ENCODE measurements at places on chromosomes 3 and 15.

DNA sequence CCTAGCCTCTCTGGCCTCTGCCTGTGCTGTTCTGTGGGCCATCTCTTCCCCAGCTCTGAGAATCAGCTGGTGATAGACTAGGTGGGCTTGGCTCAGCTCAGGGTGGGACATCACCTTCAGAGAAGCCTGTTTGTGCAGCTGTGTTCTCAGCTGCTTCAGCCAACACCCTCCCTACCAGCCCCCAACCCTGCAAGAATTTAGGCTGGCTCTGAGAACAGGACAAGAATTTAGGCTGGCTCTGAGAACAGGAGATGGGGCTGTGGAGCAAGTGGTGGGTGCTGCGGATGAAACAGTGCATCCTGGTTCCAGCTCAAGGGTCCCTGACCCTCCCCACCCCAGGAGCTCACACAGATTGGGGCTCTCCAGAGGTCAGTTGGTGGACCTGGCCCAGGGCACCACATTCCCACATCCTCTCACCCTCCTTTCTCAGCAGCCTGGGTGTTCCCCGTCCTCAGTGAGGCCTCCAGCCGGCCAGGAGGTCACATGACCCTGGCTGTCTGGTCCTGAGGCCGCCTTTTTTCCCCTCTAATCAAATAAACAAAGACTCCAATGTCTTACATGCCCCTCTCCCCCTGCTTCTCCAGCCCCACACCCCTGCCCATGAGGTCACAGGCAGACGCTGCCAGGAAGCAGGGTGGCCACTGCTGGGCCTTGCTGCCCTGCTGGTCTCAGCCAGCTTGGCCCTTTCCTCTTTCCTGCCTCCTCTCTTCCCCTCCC is 14.9 kb downstream of the PLEKHO2 start:
- no peak for DNase-seq

GRCh38 chr3:18127174-18127858 is 297.8 kb downstream of the SATB1 start:
- no peak for DNase-seq

- no peak for DNase-seq
These were observed 20.0 kb downstream of the ATP2B2 start for GRCh38 chr3:10485380-10485779.

DNA sequence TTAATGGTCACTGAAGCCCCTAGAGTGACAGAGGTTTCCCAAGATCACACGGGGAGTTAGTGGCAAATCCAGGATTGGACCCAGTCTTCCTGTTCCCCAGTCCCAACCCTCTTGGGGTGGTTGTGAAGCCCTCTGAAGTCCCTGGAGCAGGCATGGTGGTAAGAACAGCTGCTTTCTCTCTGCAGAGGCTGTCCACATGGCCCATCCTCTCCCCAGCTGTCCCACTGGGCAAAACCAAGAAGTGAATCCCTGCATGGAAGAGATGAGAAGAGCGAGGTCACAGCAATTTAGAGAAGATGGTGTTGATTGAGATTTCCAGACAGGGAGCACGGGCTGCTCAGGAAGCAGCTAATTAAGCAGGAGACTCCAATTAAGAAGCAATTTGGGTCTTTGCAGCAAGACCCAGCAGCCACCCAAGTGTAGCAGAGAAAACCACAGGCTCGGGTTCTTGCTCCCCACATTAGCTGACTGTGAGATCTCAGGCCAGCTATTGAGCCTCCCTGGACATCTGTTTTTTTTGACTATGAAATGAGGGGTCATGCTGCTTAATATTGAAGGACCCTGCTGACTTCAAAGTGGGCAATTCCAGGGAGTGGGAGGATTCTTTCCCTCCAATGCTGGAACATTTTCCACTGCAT is 14.8 kb upstream of the HDAC11 start:
- DNase-seq, result no peak

DNA sequence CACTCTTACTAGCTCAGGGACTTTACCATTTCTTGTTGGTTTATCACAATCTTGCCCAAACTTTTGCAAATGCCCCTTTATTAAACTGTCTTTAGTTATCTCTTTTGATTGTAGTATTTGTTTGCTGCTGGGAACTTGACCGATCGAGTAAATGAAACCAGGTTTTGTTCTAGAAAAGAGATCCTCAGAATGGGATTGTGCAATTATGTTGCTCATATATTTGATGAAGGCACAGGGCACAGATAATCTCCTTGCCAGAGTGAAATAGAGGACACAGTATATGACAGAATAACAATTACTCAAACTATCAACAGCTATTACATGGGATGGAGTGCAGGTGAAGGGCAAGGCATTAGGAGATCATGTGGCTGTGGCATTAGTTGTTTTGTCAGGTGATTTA is 216.6 kb upstream of the RASGRP1 start:
- no peak for DNase-seq

DNA sequence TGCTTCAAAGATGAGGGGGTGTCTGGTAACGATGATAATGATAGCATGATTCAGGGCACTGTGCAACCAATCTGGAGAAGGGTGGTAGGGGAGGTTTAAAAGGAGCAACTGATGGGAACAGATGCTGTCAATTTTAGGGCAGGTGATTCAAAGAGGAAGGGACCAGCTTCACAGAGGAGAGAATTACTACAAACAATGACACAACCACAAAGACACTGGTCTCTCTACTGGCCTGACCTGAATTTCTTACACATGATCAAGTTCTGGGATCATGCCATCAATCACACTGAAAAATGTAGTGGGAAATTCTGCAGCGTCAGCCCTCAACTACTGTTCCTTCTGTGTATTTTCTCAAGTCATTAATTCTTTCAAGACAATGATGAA is 2.6 kb upstream of the CDV3 start:
- no peak for DNase-seq

DNA sequence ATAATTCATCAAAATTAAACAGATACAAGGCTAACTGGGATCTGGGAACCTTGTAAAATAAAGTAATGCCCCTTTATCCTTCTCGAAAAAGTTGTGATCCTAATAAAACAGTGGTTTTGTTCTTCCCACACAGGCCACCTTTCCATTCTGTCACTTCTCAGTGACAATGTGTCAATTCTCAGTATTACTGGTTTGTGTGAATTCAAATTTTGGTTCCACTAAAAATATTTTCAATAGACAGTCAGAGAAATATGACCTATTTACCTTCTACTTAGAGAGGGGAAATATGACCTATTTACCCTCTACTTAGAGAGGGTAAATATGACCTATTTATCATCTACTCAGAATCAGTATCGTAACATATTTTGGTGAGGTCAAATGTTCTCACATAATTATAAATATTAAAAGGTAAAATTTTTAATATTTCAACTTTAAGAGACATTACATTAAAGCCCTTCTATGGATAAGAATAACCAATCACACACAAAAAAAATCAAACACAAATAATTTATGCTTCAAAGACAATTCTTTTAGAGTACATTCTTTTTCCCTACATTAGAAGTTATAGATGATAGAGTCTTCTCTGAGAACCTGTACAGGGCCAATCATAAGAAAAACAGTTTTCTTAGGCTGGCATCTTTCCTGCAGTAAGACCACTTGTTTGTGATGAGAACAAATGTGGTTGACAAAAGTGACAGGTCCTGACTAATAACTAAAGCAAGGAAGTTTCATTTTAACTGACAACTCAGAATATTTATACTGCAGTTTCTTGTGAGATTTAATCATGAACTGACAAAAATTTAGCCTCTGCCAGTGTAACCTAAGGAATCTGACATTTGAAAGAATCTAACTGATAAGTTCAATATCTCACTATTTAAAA is 323.3 kb downstream of the DIPK2A start:
- no peak for DNase-seq

GRCh38 chr15:80778964-80779657 is at the start of gene CEMIP:
Gene CEMIP, plus strand, starts transcription at chr15:80779370. Its CDS starts 94,510 bp downstream, at chr15:80873880.
- peak; percentile 23 for DNase-seq

DNA sequence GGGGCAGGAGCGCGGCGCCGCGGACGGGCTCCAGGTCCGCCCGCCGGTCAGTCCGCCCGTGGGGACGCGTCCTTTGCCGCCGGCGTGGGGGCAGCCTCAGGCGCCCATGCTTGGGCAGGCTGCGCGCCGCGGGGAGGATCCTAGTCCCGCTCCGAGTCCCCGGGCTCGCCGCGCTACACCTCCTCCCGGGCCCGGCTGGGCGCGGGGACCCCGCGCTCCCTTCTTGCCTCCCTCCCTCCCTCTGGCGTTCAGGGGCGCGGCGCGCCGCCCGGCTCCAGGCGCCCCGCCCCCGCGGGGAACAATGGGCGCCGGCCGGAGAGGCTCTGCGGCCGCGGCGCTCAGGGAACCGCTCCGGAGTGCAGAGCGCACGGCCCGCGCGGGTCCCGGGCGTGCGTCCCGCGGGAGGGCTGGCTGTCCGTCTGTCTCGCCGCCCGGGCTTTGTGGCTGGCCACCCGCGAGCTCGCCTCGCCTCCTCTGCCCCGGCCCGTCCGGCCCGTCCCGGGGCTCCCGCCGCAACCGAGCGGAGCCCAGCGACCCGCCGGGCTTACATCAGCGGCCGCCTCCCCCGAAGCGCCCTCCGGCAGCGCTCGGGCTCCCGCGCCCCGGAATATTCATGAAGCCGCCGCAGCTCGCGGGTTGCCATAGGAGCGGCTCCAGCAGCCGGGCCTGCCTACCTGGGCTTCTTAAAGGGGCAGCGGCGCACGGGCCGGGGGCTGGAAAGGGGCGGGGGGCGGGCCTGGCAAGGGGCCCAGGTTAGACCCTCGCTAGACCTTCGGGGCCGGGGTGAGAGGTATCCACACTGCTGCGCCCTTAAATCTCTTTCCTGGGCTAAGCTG is at the start of gene HCN4:
Gene HCN4, minus strand, starts transcription at position 658 of the 836 bp plus-strand sequence. CDS start 688 bp downstream, outside the sequence.
- no peak for DNase-seq

DNA sequence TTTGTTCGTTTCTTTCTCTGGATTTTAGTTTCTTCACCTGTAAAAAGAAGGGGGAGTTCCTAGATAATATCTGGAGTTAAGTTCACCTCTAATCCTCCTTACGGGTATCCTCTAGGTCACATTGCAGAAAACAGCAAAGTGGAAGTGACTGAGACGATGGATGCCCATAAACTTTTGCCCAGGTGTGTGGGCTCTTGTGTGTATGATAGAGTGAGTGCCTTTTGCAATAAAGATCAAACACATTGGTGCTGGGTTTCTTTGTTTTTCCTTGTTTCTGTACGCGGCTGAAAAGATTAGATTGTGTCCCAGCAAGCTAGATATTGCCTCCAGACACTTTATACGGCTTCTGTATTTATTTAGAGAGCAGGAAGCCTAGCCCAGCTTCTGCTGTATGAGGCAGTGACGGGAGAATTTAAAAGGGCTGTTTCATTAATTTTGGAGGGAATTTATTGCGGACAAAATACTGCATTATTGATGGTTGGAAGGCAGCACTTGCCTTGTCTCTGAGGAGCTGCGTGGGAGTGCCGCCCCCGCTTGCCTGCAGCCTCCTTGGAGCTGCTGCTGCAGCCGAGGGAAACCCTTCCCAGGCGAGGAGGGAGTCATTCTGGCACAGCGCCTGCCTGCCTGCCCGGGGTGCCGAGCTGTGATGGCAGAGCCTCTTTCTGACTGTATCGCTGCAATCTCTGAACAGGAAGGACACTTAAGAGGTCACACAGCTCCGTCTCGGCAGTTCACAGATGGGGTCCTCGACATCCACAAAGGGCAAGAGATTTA is 38.5 kb downstream of the PYDC2 start:
- DNase-seq, result peak; percentile 47

DNA sequence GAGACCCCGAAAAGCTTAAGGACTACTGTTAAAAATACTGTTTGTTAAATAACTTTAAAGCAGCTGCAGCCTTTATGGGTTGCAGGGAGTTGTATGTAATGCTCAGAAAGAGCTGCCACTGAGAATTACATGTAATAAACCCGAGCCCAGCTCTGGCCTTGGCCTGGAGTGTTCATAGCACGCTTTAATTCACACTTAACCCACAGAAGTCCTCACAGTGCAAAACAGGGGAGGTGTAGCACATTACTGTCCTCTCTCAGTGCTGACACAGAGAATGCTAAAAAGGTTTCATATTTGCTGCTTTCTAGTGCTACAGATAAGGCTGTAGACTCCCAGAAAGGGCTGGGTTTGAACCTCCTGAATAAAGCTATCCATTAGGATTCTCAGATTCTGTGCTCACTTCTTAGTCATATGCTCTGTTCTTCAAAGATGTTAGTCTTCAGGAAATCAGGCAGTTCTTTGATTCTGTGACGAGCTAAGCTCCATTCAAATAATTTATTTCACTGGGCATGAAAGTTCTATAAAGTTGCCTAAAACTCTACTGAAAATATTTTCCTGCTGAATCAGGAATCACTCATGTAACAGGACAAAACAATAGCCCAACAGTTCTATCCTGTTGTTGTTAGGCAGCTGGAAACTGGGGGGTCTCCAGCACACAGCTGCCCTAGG is 108.0 kb downstream of the SENP2 start:
- no peak for DNase-seq

DNA sequence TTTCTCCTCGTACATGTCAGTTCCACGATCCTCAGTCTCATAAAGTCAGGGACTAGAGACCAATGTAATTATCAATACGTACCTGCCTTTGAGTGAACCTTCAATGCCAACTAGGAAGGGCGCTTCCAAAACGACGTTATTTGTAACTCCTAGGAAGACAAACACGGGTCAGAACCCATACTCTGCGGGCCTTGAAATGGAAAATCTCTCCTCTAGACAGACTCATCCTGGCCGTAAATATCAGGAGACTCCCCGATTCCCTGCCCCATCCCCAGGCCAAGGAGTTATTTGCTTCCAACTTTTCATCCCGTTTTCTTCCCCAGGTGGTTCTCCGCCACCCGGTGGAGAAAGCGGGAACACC is 578 bp downstream of the OIP5 start:
- DNase-seq, result no peak

All from DMS153 (cell line).